Stimulated activated CD8-positive, alpha-beta memory T cell treated with anti-CD3 and anti-CD28 coated beads, Interleukin-15, amount 100 ng/mL, for 24 hours (primary cell): ENCODE measurements at places on chromosomes 5 and 9.
A peak's percentile ranks its signal among the peaks of the same experiment; 100 is the strongest.

- DNase-seq, result peak; percentile 15
Measured at GRCh38 chr5:65102976-65103711, 334.4 kb downstream of the CWC27 start.

DNA sequence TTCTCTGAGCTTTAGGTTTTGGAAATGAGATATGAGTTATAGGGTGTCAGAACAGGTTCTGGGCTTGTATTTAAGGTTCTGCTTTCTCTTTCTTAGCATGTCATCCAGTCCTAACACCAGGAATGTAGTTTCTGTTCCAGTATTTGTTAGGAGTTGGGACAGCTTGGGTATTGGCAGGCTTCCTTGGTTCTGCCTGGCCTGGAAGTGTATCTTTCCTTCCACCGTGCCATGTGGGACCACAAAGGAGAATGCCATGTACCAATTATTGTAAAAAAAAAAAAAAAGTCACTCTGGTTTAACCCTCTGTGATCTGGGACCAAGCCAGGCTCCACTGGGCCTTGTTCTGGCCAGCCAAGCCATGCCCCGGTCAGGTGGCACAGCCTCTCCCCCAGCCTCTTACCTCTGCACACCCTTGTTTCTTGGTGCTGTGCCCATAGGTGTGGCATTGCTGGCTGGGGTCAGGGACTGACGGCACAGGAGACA, 47.8 kb downstream of the ARHGAP26 start:
- DNase-seq, result no peak

GRCh38 chr9:79719989-79720388, 148.2 kb downstream of the TLE4 start:
- no peak for DNase-seq

DNA sequence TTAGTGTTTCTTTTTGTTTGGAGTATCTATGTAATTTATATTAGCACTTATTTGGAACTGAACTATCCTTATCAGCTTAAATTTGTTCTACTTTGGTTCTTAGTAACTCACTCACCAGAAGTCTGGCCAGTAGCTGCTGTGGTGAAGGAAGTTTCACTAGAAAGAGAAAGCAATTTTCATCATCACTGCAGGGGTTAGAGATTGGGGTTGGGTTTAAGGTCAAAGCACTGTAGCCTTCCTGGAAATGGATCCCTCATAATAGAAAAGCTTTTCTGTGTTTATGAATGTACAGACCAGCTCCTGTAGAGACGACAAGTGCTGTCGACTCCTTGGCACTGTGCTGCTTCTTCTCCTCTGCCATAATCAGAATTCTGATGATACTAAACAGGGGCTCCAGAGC, 22.2 kb downstream of the MROH2B start:
- no peak for DNase-seq

DNA sequence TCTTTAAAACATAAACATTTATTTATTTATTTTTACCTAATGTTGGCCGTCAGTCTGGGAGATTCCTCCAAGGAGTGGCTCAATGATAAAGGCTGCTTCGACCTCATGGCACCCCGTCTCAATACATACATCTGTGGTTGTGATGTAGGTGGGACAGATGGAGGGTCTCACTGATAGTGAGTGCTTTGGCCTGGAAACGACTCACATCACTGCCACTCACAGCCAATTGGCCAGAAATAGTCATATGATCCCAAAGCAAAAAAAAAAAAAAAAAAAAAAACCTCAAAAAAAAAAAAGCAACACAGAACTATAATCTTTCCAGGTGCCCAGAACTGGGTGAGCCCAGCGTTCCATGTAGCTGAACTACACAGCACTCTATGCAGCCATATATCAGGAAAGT, 125.4 kb downstream of the PSAT1 start:
- DNase-seq, result no peak

DNA sequence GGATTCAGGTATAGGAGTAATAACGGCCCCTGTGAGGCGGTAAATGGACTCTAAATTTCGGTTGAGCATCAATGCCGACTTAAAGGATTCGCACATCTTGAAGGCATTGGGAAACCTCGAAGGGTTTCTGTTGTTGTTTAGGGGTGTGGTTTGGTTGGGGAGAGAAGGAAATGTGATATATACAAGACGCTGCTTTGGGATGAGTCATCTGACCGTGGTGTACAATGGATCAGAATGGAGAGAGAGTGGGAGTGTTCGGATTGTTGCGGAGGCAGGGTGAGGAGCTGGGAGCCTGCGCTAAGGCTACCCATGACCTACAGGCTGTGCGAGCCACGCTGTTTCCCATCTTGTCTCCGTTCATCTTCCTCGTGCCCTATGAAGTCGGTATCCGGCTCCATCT, 60.4 kb upstream of the ERCC6L2 start:
- no peak for DNase-seq

- DNase-seq, result no peak
Measured at GRCh38 chr9:14302405-14302804, 11.5 kb downstream of the NFIB start.

DNA sequence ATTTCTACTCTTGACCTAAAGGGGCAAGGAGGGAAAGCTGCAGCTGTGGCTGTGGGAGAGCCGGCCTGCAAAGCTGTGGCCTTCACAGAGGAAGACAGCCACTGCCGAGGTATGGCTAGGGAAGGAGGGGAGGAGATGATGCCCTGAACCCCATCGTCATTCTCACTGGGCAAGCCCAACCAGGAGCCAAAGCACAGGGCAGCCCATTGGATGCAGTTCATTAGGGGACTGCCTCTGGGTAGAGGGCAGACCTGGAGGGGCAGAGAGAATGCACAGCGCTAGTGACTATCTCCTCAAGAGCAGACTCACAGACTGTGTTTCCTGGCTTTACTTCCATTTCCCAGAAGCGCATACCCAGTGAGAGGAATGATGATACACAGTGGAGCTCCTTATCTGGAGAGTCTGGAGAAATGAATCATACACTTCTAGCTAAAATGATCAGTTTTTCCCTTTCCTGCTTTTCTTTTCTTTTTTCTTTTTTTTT, 47.2 kb upstream of the TTC23L start:
- DNase-seq, result no peak

GRCh38 chr9:18438300-18438925, 35.5 kb upstream of the ADAMTSL1 start:
- no peak for DNase-seq
